Smooth muscle cell of the brain vasculature (primary cell): ENCODE measurements at places on chromosomes 16 and 17.

- DNase-seq = no peak
These were observed 12.5 kb downstream of the BMERB1 start for GRCh38 chr16:15446901-15447300.

- no peak for DNase-seq
These were observed 101.5 kb downstream of the MGAT5B start for GRCh38 chr17:76969598-76970172.

DNA sequence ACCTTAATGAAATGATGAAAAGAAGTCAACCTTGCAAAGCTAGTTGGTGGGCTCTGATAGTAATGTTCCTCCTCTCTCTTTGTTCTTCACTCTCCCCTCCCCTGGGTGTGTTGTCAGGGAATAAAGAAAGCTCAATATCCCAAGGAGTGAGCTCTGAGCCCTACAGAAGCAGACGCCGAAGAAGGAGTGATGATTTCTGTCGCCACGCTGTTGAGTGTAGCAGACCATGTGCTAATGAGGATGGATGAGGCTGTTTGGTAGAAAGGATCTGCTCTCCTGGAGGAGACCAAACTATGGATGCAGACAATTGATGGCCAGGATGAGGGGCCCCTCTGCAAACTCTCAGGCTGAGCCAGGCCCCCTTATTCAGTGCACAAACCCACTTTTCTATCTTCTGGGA, 140.0 kb upstream of the DNAH9 start:
- no peak for DNase-seq

DNA sequence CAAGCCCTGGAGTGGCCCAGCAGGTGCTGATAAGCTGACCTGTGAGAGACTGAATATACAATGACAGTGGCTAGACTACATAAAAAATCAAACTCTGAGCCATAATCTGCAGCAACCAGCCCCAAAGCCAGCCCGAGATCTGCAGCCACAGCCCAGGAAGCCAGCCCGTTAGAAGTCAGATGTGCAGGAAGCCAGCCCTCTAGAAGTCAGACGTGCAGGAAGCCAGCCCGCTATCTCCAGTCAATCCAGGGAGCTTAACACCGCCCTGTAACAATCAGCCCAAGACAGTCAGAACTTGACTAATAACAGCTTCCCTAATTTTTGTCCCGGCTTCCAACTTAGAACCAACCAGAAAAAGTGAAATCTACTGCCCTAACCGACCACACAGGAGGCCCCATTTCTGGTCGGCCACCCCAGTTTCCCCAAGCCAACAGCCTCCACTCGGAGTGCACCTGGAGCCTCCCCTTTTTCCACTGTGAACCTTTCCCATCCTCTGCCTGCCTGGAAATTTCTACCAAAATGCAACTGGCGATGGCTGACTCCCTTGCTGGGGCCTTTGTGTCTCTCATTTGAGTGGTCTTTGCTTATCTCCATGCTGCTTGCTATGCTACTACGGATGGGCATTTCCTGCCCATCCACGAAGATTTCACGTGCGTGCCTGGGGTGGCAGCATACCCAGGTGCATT, 769.3 kb downstream of the KCNJ18 start:
- no peak for DNase-seq

DNA sequence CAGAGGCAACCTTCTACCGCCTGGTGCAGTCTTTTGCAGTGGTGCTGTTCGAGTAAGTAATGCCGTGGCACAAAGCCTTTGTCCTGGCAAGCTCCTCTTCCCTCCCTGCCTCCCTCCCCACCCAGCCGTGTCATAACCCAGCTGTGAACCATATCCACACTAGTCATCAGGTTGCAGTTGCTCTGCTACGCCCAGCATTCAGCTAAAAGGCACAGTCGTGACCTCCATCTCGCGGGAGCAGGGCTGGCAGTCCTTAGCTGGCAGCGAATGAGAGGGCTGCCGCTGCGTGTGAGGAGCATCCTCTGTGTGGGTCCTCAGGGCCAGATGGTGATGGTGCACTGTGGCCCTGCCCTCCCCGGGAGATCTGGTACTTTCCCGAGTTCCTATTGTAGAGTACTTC, 39.3 kb downstream of the CIBAR2 start:
- DNase-seq = no peak

DNA sequence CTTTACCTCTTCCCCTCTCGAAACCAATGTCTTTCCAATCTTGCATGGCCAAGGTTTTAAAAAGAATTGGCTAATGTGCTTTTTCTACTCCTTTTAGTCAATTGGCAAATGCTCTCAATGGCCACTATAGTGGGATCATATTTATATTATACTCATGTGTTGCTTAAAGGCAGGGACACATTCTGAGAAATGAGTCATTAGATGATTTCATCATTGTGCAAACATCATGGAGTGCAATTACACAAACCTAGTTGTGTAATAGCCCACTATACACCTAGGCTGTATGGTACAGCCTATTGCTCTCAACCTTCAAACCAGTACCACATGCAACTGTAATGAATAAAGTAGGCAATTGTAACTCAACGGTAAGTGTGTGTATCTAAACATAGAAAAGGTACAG, 180.9 kb downstream of the HS3ST3A1 start:
- no peak for DNase-seq

DNA sequence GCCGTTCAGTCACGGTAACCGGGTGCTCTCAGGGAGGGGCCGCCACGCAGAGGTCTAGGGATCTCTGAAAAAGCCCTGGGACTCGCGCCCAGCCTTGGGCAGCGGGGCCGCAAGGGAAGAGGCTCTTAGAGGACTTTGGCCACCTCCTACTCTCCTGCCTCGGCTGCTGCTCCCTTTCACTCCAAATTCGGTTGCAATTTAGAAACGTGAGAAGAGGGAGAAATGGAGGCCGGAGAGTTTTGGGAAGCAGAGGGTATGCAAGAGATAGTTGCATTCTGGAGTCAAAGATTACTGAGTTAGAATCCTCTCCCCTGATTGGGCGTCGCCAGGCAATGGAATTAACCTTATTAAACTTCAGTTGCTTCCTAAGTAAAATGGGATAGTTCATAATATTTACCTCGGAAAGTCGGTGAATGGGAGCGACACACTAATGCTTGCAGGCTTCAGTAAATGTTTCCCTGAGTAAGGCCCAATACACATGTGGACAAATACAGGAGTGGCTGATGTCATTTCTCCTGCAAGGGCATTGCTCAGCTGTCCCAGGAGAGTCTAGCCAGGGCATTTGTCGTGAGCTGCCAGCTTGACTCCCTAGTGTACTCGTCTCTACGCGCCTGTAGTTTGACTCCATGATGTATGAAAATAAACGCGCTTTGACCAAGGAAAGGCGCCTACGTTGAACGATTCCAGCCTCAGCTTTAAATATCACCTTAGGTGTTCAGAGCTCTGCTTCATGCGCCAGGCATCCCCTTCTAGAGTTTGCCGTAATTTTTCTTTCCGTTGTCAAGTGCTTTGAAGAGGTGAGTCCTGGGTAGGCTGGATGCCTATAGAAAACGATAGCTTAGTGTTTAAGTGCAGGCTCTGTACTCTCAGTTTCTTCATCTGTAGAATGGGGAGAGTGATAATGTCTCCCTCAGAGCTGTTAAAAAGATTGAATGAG, 667 bp downstream of the OGFOD1 start:
- no peak for DNase-seq

GRCh38 chr17:73785958-73786743, 141.9 kb upstream of the SDK2 start:
- no peak for DNase-seq
